NCI-H1436 (cell line): ENCODE measurements at places on chromosomes 11 and 22.

GRCh38 chr22:44765571-44766285 is 13.4 kb downstream of the ARHGAP8 start:
- no peak for DNase-seq

DNA sequence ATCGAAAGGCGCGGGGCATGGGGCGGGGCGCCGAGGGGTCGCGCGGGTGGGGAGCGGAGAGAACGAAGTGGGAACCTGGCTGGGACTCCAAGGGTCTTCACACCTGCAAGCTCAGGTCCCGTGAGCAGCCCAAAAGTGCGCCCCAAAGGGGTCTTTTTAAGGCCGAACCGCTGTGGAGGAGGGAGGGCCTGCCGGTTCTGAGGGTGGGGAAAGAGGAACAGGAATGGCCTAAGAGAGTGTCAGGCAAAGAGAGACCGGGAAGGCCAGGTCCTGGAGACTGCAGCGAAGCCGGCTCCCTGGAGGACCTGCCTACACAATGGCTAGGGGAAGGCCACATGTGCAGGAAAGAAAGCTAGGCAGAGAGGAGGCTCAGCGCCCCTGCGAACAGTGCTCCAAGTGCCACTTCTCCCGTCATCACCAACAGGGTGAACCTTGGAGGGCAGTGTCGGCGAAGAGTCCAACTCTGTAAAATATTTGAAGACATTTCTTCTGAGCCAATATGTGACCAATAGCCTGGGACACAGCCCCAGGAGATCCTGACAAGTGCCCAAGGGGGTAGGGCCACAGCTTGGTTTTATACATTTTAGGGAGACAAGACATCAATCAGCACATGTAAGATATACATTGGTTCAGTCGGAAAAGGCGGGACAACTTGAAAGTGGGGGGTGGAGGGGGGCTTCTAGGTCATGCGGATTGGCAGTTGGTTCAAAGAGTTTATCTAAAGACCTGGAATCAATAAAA is 710 bp upstream of the DGCR2 start:
- no peak for DNase-seq

DNA sequence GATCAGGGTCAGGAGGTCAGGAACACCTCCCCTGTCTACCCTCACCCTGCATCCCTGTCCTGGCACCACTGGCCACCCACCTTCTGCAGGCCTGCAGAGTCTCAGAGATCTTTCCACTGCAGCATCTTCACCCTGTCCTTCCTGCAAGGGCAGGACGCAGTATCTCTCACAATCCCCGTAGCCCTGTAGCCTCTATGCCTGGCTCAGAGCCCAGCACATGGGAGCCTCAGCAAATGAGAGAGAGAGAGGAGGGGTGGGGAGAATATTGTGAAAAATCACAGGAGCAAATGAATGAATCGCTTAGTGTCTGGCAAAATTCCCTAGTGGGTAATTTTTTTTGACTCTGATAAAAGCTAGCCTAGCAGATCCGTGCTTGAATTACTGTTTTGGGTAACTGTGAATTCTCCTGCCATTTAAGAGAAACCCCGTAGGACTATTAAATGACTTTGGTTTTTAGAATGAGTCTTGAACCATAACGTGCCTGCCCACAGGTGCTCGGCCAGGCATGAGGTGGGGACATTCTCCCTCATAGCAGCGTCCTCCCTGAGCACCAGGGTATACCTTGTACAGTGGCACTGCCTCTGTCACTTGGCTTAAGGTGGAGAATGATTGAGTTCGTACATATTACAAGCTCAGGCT is 91.5 kb downstream of the MORC2 start:
- peak; percentile 40 for DNase-seq

DNA sequence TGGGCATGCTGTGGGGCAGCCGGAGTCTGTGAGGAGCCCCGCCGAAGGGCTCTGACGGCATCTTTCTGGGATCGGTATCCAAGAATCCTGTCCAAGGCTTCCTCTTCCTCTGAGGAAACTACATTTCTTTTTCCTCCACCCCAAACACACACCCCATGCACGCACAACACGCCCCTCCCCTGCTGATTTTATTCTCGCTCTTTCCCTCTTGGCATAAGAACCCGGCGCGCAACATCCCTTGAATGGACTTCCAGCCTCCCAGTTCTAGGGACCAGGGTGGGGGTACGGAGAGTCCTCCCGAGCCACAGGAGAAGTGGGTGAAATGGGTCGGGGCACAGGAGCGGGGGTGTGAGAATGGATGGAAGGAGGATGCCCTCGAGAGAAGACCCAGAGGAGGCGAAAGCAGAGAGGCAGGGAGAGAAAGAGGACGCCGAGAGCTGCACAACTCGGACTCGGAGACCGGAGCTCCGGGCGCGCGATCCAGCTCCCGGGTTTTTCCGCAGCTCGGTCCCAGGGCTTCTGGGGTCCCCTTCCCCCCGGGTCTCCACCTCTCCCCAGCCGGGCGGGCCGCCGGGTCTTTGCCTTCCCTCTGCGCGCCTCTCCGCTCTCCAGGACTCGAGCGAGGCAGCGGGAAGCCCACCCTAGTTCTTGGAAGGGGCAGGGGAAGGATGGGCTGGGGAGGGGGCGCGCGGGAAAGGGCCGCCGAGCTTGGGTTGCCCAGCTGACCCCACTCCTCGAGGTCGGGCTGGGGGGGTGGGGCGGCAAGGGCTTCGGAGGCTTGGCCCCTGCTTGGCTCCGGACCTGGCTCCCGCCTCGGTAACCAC is 1.5 kb upstream of the LARGE1 start:
- peak; percentile 67 for DNase-seq

DNA sequence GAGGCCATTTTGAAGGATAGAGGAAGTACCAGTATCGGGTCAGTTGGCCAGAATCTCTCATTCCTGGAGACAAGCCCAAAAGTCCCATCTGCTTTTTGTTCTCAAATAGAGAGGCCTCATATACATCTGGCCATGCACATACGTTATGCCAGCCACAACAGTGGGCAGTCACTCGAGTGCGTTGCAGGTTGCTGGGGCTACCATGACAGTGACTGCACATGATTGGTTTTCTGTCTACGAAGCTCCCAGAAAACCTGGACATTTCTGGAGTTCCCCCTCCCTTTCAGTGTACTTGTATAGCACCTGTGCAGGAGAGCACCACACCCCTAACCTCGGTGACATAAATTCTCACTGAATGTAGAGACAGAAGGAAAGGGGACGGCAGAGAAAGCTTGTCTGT is 62.1 kb downstream of the C22orf31 start:
- DNase-seq: no peak

- no peak for DNase-seq
Measured at GRCh38 chr11:94134651-94135512, 6.2 kb downstream of the PANX1 start.

DNA sequence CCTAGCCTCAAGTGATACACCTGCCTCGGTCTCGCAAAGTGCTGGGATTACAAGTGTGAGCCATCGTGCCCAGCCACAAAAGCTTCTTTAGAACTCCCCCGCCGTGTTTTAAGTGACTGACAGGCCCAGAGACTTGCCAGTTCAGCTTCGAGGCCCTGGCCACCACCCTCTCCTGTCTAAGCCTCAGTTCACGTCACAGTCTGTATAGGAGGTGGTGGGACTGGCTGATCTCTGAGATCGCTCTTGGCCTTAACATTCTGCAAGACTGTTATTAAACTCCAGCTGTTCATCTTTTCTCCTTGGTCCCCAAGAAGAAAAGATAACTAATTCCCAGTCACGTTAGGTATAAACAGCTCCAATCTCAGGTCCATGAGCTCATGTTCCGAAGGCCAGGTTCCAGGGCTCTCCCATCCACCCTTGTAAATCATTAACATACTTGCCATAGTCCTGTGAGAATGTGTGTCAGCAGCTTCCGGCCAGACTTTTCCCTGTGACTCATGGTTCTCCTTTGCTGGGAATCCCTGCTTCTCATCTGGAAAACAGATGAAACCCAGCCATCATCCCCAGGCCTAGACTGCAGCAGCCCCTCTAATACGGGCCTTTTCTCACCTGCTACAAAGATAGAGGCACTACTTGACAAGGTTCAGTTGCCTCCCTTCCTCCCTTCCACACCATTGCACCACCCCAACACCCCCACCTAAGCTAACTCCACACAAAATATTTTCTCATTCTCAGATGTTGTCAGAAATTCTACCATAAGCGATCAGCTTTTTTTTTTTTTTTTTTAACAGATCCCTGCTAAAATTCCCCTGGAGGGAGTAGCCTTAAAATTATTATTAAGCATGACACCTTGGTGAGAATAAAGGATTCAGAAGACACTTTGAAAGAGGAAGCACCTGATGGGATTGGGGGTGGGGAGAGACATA is 5.6 kb upstream of the KIAA0930 start:
- no peak for DNase-seq

DNA sequence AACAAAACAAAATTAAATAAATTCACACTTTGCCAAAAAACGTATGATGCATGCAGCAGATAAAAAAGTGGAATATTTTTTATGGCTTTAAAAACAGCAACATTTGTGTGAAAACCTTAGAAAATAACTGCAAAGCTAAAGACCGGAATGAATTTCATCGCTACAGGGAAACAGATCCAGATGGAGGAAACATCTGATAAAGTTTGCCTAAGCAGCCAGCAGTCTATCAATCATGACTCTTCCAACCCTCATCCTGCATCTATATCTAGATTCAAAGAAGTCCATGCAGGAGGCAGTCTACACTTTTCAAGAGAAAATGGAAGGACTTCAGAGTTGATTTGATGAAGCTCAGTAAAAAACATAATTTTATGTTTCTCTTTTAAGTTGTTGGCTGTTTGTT is 126.8 kb downstream of the SWAP70 start:
- no peak for DNase-seq

DNA sequence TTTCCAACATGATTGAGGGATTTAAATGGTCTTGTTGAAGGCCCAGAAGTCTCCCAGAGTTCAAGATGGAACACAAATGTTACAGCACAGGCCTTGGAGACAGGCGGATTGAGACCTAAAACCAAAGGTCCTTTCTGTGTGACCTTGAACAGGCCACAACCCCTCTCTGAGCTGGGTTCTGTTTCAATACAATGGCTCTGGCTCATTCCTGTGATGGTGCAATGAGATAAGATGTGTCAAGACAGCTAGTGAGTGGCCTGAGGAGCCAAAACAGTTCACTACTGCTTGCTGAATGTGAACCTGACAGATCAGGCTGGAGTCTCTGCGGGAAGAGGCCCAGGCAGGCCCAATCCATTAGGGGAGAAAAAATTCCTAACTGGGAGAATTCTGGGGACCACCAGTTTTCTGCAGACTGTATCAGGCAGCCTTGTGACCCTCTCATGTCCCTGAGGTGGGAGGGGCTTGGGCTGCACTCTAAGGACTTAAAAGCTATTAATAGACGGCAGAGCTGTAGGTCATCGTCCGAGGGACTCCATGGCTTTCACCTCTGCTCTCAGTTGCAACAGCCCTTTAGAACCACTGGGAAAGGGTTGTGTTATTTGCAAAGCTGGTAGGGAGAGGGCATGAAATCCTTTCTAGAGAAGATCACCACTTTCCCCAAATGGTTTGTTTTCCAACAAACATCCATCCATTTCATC is 126.1 kb upstream of the TEAD1 start:
- DNase-seq: no peak

GRCh38 chr11:110152199-110152598 is 59.0 kb downstream of the ZC3H12C start:
- DNase-seq: no peak
